ENCODE measurements at places on chromosomes 5 and 9.

DNA sequence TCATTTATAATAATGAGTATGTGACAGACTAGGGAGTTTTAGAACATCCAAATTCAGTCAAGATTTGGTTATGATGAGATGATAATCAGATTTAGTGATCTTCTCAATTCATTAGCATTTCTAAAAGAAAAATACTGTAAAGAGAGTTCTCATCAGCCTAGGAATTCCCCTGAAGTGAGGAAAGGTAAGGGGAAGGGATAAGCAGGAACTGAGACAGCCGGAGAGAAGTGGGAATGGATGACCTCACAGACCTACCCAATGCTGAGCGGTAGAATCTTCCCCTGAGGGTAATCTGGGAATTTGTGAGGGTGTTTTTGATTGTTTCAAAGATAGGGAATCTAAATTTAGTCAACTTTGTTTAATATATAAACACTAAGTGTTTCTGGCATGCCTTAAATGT, 16.7 kb upstream of the GPBP1 start:
- DNase-seq, result no peak

- no peak for DNase-seq
These were observed 12.3 kb downstream of the TLE4 start for GRCh38 chr9:79583952-79584654.

GRCh38 chr9:34377404-34377746, 677 bp upstream of the MYORG start:
- no peak for DNase-seq

- DNase-seq, result no peak
These were observed 60.2 kb downstream of the MELK start for GRCh38 chr9:36632892-36633291.

DNA sequence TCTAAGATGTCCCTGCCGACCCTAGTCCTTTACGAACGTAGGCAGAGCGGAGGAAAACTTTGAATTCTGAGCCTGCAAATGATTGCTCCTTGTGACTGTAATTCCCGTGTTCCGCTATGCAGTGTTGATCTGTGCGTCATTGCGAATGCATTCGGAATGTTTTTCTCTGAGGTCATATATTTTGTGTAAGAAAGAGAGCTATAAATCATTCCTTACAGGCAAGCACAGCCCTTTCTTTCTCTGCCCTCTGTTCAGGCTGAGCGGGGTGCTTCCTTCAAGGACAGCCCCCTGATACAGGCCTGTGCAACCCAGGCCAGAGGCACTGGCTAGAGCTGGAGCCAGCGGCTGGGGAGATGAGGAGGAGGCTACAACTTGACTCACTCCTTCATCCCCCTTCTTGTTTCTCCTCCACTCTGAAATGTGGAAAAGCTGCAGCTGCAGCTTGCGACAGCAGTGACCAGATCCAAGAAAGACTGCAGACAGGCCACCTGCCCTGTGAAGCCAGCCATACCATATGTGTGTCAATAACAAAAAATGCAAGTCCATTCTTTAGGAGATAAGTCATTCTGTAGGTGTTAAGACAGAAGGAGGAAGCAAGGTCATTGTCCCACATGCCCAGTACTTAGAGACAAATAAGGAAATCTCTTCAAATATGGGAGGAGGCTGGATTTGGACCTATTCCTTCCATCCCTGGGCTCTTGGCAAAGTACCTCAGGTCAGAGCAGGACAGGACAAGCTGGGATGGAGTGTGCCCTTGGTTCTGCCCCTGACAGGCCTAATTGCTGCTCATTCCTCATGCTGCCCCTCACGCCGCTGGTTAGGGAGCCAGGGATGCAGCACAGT, 345.7 kb upstream of the WWC1 start:
- no peak for DNase-seq

GRCh38 chr5:76376866-76377230, 26.2 kb upstream of the IQGAP2 start:
- DNase-seq, result no peak

DNA sequence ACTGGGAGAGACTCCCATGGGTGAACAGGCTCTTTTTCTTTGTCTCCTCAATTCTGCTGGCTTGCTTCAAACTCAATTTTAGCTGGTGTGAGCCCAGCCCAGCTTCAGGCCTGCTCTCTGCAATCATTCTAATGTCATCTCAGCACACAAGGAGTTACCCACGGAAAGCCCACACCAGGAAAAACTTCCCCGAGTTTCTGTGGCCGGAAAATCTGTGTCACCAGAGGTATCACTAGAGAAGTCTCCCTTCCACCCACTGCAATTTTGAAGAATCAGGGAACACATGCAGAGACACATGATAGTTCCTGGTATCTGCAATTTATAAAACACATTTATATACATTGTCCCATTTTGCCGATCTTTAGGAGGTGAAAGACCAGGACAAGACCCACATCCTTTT, 13.5 kb upstream of the NDFIP1 start:
- no peak for DNase-seq

DNA sequence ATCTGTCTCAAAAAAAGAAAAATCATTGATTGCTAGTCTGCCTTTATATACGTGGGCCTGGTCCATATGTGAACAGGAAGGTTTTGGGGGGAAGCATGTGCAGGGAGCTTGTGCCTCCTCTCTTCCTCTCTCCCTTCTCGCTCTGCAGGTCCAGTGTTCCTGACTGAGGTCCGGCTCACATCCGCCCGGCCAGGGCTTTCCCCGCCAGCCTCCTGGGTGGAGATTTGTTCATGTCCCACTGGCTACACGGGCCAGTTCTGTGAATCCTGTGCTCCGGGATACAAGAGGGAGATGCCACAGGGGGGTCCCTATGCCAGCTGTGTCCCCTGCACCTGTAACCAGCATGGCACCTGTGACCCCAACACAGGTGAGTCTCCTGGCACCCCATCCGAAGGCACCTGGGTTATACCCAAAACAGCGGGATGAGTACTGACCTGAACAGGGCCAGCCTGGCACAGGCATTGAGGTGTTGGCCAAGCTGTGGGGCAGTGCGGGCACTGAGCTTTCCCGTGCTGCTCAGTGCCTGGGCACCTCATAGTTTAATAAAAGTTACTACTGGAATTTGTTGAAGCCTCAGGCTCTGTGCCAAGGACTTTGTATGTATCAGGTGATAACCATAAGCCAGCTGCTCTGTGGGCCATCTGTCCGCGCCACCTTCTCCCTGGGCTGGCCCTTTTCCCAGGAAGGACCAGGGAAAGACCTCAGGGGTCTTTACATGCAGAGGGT, 39.4 kb upstream of the AIF1L start:
- DNase-seq, result no peak

DNA sequence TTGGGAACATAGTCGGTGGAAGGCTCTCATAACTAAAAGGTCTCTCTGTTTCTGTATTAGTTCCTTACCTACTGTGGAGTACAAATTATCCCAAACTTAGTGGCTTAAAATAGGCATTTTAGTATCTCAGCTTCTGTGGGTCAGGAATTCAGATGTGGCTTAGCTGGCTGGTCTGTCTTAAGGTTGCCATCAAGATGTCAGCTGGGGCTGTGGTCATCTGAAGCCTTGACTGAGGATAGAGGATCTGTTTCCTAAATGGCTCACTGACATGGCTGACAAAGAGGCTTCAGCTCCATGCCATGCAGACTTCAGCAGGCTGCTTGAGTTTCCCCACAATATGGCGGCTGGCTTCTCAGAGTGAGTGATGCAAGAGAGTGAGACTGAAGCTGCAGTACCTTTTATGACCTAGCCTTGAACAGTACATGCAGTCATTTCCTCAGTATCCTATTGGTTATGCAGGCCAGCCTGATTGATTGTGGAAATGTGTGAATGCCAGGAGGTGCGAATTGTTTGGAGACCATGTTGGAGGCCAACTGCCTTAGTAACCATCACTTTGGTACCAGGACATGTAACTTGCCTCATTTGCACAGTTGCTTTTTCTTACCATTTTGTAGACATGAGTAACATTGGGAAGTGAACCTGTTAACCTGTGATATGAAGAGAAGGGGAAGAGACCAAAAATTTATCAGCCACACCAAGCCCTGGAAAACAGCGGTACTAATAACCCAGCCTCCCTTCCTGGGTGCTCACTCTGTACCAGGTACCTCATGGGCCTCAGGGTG, 152.8 kb upstream of the IER5L start:
- DNase-seq, result no peak

DNA sequence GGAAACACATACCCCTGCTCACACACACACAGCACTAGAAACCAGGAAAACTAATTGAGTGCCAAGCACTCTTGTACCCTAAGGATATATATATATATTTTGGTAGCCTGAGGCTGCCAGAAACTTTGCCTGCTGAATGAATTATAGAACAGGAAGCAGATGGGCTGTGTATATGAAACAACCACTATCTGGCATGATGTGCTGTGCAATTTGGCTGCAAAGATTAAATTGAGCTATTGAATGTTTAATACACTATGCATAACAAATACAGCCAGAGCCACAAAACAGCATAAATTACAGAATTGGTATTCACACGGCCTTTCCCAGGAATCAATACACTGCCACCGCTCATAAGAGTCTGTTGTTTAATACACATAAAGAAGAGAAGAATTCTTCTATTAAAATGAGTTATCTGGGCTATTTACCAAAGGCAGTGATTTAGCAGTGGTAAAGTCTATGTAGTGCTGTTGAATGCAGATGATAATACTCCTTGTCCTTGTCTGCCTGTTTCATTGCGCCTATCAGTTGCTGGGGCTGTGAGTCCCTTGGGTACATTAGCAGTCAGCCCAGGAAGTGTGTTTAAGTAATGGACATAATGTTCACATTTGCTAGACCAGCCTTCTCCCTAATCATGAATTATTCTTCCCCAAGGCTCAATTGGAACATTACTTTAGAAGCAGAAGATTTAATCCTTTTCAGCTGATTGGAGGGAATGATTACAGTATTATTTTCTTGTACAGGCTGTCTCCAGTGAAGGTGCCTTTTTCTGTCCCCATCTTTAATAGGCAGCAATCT, 294.3 kb downstream of the TLE1 start:
- DNase-seq, result no peak

- DNase-seq, result no peak
These were observed 162.8 kb upstream of the ANKH start for GRCh38 chr5:15034379-15034778.

GRCh38 chr9:101332362-101332761, 52.4 kb downstream of the BAAT start:
- DNase-seq, result no peak

DNA sequence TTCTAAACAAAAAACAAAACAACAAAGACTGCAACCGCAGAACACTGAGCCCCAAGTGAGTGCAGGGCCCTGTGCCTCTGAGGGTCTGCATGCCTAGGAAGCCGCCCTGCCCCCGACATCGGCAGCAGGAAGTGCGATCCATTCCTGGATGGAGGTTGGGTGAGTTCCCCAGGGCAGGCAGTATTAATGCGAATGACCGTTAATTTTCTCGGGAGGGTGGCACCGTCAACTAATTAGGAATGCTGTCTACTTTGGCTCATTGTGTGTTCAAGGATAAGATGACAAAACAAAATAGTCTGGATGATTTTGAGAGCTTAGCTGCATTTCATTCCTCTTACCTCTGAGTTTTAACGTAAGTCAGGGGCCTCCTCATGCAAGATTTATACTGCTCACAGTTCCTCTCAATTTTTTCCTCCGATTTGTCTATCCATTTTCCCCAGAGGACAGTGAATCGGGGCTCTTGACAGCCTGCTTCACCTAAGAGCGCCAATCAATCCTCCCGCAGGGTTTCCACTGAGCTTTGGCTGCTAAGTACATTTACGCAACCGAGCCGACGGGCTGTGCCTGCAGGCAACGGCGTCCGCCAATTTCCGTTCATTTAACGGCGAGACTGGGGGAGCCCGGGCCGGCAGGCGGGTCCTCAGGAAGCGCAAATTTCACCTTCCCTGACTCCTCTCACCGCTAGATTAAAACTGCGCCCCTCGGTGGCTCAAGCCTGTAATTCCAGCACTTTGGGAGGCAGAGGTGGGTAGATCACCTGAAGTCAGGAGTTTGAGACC, 2.9 kb upstream of the NXNL2 start:
- DNase-seq, result peak; percentile 54

DNA sequence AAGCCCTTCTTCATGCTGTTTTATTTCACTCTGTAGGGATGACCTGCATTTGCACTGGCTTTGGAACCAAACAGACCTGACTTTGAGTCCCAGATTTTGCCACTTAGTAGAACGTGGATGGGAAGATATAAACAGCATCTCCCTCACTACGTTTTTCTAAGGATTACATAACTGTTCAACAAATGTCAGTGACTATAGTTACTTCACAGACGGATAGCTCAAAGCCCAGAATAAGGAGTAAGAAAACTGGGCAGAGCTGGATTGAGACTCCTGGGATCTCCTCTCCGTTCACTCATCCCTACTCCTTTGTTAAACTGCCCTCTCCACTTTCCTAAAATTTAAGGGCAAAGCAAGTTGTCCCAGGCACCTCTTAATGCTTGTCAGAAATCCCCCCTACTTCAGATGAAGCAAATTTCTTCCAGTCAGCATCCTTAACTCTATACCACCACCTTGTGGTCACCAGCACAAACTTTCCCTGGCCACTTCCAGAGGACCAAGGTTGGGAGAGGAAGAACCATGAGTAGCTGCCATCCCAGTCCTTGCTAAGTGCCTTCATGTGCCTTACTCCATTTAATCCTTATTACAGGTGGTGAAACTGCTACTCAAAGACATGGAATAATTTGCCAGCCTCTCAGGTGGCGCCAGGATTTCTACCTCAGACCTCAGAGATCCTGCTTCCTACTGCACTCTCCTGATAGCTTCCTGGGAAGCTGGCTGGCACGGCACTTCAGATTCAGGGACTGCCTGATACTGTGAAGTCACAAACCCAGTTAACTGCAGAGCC, 38.4 kb downstream of the EGR1 start:
- no peak for DNase-seq

GRCh38 chr9:116442528-116442927, 244.6 kb upstream of the TRIM32 start:
- DNase-seq, result no peak

DNA sequence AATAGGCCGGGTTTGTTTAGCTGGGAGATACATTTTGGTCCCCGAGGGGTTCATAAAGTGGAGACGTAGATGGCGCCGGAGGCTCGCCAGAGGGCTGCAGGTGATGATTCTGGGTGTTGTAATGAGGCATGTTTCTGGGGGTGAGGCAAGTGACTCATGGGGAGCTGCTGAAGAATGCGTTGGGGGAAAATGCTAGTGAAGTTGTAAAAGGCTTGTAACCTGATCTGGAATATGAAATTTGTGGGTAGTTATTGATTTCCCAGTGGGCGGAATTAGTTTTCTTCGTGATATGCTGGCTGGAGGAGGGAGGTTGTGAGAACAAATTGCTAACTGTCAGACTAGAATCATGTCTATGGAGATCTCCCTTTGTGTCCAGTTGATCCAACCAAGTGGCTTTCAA, 158.3 kb downstream of the DOCK2 start:
- no peak for DNase-seq

DNA sequence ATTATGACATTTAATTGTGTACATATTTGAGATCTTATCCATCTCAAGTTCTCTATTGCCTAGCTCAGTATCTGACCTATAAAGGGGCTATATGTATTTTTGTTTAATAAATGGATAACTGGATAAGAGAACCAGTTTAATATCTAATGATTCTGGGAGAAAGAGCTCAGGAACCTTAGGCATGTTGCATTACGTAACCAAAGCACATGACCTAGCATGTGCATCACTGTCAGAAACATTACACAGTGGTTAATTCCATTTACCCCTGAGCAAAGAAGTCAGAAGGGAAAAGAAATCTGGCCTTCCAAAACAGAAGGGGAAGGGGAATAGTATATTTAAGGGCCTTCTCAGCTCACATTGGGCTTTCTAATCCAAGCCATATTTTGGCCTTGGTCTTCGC, 12.3 kb downstream of the PAPPA start:
- DNase-seq, result no peak

Measured in mesothelial cell of epicardium (in vitro differentiated cells).